ENCODE measurements at places on chromosomes 6 and 20.

- DNase-seq = peak; percentile 7
Measured at GRCh38 chr6:47034926-47035325, 7.2 kb downstream of the ADGRF1 start.

GRCh38 chr20:59050437-59050836 lies 7.9 kb upstream of the PRELID3B start:
- DNase-seq = no peak

GRCh38 chr6:105982761-105983540 lies 103.2 kb upstream of the PRDM1 start:
- no peak for DNase-seq

DNA sequence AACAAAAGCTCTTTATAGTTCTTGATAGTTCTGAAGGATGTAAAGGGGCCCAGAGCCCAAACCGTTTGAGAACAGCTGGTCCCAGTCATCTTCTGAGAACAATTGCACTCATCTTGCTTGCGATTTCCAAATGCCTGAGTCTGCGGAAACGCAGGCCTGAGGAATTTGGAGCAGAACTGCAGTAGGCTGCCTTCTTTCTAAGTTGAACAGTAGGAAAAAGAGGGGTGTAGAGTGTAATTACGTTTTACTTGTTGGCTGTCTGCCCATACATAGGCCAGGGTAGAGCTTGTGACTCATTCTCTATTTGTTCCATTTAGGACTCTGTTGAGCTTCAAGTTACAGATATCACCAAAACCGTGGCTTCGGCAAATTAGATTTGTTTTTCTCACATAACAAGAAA lies 42.0 kb upstream of the KIF16B start:
- DNase-seq = no peak

GRCh38 chr6:87075168-87075567 lies 19.7 kb downstream of the CGA start:
- no peak for DNase-seq

GRCh38 chr20:46488451-46488850 lies 24.9 kb downstream of the ZNF334 start:
- no peak for DNase-seq

- DNase-seq = no peak
Measured at GRCh38 chr6:139825935-139826374, 451.5 kb upstream of the CITED2 start.

GRCh38 chr20:44135012-44135412 lies 52.0 kb downstream of the JPH2 start:
- DNase-seq = no peak

- DNase-seq = no peak
Measured at GRCh38 chr20:19922716-19923115, 94.4 kb upstream of the NAA20 start.

- no peak for DNase-seq
Measured at GRCh38 chr20:5652626-5653553, 97.3 kb upstream of the SHLD1 start.

GRCh38 chr6:70790483-70791224 lies 123.0 kb downstream of the SMAP1 start:
- DNase-seq = no peak

GRCh38 chr6:156262014-156262413 lies 515.2 kb upstream of the ARID1B start:
- no peak for DNase-seq

GRCh38 chr6:50722829-50723554 lies 9.7 kb downstream of the TFAP2D start:
- DNase-seq = no peak

DNA sequence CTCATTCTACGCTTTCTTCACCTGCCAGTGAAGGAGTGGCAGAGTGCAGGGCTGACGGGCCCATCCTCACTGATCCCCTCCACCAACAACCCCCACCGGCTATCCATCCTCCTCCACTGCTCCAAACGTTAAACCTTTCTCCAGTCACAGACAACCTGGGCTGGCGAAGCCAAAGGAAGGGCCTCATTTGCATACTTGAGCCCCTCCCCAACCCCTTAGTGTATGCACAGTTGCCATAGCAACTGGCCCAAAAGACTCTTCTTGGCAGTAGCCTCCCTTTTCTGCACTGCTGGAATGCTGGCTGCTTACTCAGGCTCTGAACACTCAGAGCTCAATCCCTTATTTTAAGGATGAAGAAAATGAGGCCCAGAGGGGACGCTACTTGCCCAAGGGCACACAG lies 130.3 kb downstream of the GRM4 start:
- DNase-seq = no peak

GRCh38 chr6:5562277-5562676 lies 301.0 kb downstream of the FARS2 start:
- no peak for DNase-seq

GRCh38 chr6:144725736-144726522 lies 440.8 kb downstream of the UTRN start:
- DNase-seq = no peak

GRCh38 chr6:154337406-154338005 lies 19.1 kb downstream of the IPCEF1 start:
- no peak for DNase-seq

DNA sequence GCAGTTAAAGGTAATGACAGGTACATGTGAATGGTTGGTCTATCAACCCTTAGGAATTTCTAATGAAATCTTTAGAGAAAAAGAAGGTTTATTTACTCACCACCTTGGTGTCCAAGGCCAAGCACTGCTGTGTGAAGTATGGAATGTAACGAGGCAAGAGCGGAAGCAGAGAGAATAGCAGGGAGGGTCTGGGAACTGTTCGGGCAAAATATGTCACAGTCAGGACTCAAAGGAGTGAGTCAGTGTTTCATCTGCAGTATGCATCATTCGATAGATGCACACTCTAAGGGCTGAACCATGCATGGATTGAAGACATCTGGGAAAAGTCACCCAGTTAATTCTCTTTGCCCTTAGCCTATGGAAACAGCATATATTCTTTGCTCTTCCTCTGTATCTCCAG lies 33.2 kb downstream of the ADGRF5 start:
- no peak for DNase-seq

DNA sequence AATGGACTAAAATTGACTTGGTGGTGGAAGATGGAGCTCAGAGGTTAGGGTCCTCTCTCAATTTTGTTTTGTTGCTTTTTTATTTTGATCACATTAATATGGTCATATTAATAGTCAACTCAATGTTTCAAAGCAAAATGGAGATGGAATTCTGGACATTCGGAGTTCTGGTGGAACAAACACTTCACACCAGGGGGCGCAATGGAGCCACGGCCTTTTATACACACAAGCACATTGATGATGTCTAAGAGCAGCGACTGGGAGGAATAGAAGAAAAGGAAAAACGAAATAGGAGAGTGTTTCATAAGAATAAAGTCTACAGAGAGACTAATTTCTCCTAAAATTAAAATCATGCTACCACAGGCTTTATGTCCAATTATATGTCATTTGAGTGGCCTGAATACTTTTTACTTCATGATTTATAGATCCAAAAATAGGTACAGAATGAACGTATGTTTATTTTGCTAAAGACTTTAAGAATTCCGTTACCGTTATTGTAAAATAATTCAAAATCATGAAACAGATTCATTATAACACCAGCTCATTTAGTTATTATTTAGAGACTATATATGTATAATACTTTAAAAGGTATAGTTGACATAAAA lies 197.6 kb upstream of the SASH1 start:
- peak; percentile 8 for DNase-seq

DNA sequence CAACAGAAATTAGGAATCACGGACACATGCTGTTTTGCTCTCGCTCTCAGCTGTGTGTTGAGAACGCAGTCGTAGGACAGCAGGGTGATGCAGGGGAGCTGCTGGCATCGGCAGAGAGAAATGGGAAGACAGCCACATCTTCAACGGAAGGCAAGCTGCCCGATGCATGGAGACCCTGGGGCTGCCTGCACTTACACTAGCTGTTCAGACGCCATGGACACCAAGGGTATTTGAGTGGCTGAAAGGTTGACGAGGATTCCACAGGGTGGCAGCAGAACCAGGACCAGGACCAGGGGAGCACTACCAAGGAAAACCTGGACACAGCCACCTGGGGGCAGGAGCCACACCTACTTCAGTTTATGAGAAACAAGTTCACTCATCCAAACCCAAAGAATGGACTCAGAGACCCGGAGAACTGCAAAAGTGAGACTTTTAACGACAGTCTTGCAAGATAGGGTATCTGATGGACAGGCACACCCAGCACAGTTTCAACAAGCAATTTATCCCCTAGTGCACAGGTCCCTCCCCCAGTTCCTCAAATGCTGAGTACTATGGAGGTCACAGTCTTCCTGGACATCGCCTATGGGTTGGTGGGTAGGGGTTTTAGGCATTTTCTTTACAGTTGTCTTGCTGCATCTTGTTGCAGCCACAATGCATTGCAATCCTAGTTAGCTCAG lies 56.3 kb upstream of the ENTPD6 start:
- no peak for DNase-seq

DNA sequence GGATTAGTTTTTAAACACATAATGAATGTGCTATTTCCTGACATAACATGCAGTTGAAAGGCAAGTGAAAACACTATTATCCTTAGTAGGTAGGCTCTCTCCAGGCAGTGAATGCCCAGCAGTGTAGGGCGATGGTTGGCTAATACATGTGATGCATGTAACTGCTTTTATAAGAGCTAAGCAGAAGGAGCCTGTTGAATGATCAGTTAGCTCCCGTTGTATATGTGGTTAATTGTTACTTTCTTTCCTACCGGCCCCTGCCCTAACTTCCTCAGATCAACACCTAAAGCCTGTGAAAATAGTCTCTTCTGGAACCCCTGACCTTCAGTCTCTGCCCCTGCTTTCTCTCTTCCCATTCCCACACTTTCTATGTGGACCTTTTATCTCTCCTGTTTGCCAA lies 10.5 kb downstream of the SOX4 start:
- DNase-seq = no peak

- DNase-seq = no peak
Measured at GRCh38 chr6:85476532-85476931, 26.6 kb downstream of the NT5E start.

GRCh38 chr6:169072127-169073042 lies 181.3 kb downstream of the THBS2 start:
- DNase-seq = no peak

GRCh38 chr6:15962449-15962764 lies 166.5 kb upstream of the MYLIP start:
- DNase-seq = no peak

DNA sequence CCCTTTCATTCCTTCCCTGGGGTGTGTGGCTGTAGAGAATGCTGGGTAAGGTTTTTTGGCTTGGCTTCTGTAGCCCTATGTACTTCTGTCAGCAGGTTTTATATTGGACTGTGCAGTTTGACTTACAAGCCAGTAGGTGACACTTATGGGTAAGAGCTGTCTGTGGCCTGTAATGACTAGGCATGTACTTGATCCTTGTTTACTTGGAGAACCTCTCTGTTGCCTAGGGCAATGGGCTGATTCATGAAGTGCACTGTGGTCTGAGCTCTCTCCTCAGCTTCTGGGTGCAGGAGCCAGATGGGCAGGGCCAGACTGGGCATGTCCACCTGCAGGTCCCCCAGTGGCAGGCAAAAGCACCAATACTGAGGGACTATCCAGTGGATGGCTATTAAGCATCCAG lies 544.6 kb downstream of the ADGRB3 start:
- DNase-seq = no peak

DNA sequence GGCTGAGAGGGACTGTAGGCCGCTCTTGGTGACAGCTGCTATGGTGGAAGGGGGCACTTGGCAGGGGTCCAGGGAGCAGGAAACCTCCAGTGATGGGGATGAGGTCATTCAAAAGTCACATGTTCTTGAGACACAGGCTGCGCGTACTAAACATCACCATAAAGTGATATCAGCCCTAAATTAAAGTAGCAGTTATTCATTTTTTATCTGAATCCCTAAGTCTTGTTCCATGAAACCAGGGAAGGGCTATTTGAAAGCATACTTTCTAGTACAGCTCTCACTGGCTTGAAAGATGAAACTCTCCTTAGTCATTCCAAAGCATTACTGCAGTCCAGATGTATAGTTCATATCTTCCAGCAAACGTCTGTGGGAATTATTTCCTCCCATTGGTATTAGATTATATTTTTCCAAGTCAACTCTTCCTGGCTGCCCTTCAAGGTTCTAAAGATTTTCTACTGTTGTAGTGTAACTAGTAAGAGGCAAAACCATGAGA lies 373.1 kb downstream of the CD109 start:
- no peak for DNase-seq

DNA sequence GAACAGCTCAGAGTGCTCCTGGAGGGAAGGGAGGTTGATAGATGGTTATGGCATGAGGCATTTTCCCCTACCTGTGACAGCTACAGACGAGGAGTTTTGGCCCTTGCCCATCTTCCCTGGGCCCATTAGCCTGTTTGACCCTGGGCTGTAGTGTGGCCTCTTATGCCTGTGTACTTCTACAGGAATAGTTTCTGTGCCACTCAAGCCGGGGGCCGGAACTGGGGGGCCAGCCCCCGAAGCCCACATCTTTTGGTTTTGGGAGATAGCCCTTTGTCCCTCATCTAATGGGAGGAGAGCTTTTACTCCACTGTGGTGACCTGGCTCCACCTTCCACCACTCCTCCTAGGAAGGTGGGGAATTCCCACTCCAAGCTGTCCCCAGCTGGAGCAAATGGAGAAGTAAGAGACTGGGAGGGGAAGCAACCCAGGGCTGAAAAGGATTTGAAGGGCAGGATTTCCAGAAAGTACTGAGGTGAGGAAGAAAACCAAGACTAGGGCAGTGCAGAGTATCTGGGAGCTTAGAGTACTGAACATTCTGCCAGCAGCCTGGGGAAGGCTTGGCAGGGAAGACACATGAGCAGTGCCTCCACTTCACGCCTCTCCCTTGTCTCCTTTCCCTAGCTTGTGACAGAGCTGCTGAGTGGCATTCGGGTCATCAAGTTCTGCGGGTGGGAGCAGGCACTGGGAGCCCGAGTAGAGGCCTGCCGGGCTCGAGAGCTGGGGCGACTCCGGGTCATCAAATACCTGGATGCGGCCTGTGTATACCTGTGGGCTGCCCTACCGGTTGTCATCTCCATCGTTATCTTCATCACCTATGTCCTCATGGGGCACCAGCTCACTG lies 6.9 kb downstream of the ABCC10 start:
- DNase-seq = no peak

- no peak for DNase-seq
Measured at GRCh38 chr6:33861722-33862121, 57.9 kb upstream of the MLN start.

- DNase-seq = no peak
Measured at GRCh38 chr6:39980839-39981580, 46.7 kb upstream of the MOCS1 start.

DNA sequence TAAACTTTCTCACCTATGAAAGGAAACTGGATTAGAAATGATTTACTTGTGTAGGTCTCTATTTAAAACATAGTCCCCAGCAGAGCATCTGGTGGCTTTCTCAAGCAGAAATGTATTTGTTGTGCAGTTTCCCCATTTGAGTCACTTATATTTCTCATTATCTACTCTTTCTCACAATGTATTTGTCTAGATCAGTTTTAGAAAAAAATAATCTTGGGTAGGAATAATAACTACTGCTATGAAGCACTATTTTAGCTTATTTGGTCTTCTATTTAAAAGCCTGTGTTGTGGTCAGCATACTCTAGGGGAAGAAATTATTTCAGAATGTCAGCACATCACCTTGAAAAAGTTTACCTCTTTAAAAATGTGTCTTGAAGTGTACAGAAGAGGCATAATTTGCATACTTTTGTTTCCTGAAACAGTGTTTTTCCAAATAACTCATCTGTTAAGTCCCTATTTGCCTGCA lies 60.9 kb upstream of the PRL start:
- no peak for DNase-seq
